ENCODE measurements at places on chromosomes 1 and 21.

DNA sequence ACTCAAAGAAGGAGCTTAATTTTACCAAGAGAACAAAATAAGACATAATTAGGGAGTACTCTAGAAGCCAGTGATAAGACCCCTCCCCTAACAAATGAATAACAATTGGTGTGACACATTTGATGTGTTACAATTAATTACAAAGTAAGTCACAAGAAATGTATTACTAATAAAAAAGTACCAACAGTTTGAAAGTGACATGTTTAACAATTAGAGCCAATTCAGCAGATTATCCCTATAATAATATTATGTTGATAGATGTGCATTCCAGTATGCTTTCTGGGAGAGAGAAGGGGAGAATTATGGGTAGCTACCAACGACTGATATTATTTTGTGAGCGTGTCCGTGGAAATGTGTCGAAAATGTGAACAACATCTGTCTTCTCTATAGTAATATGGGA lies 19.1 kb downstream of the CTSK start:
- no peak for DNase-seq

GRCh38 chr1:244118109-244118761 lies 67.2 kb downstream of the ZBTB18 start:
- no peak for DNase-seq

- DNase-seq = no peak
Measured at GRCh38 chr1:211589782-211590721, 11.1 kb upstream of the SLC30A1 start.

DNA sequence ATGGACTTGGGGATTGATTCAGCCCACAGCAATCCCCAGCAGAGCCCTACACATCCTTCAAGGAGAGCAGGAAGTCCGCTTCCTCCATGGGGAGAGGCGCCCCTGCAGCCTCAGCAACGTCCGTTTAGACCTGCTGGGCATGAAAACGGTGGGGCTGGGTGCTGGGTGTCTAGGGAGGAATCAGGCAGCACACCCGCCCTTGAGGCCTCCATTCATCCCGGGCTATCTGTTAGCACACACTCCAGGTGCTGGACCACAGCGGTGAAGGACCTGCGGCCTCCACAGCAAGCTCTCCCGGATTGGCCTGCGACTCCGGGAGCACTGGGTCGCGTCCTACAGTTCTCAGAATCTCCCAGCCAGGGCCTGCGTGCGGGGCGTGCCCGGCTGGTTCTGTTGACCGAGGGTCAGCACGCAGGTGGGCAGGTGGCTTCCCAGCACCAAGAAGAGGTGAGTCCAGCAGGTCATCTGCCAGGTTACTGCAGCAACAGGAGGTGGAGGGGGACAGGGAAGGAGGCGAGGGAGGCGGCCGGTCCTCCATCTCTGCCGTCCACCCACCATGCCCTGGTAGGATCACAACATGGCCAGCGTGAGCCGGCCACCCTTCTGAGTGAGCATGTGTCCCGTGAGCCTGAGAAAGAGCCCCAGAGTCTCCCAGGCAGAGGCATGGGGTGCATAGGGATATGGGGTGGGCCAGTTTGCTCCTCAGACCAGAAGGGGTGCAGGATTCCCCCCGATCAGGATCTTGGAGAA lies 96.6 kb downstream of the RIPK4 start:
- no peak for DNase-seq

DNA sequence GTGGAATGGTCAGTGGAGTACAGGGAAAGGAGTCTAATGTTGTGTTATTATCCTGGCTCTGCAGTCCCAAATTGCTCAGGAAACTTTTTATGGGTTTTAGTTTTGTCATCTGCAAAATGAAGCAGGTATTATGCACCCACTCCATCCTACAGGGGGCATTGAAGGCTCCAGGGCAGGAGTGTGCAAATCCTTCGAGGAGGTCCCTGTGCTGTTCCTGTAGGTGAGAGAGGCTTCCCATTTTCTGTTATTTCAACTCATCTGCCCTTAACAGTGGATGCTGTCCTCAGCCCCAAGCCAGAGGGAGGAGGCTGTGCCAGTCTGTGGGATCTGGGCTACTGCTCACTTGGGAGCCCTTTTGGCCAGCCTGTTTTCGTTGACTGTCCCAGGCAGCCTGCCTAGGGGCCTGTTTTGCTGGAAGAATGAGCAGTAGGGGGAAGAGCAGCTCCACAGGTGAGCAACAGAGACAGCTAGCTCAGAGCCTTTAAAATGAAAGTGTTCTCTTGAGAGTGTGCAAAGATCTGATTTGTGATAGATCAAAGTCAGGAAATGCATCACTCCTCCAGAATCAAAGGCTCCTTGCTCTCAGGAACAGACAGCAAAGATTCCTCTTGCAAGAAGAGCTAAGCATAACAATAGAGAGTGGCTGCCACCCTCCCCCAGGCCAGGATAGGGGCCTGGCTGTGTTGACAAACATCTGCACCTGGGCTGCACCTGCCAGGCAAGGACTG lies 317.6 kb upstream of the PROX1 start:
- no peak for DNase-seq

- DNase-seq = no peak
Measured at GRCh38 chr1:6971048-6971447, 185.8 kb downstream of the CAMTA1 start.

- DNase-seq = no peak
Measured at GRCh38 chr1:231072041-231072440, 32.0 kb upstream of the FAM89A start.

DNA sequence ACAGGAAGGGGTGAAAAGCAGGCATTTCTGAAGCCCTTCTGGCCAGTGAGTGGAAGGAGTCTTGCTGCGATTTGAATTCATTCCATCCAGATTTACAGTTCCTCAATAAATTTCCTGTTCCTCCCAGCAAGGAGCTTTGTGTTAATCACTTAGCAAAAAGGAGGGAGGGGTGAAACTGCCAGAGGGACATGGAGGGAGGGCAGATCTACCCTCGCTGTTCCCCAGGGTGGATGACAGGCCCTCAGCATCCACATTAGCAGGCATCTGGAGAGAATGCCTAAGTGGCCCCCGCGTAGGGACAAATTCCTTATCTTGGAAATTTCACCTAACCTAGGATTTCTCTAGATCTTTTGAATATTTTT lies 1.2 kb downstream of the ETV3 start:
- no peak for DNase-seq

DNA sequence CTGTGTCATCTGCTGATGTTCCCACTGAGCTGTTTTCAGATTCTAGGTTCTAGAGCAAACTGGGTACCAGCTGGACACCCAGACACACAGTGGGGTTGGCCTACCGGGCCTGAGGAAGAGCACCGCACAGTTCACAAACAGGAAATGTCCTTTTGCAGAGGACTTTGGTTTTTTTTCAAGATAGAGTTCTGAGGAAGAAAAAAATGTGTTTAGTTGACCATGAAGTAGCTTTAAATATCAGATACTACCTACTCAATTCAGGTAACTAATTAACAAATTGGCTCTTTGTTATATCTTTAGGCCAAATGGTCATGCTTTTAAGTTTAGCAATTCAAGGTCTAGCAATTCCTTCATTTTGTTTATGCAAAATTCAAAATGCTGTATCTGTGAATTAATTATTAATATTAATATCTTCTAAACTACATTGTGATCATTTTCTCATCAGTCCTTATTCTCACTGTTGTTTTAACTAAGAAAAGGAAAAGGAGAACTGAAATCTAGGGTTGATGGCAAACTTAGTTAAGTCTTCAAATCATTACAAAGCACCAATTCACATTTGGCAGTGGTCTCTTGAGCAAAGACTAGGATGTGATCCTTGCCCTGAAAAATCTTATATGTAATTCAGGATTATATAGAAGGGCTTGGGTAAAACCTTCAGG lies 17.2 kb upstream of the NCF2 start:
- no peak for DNase-seq

DNA sequence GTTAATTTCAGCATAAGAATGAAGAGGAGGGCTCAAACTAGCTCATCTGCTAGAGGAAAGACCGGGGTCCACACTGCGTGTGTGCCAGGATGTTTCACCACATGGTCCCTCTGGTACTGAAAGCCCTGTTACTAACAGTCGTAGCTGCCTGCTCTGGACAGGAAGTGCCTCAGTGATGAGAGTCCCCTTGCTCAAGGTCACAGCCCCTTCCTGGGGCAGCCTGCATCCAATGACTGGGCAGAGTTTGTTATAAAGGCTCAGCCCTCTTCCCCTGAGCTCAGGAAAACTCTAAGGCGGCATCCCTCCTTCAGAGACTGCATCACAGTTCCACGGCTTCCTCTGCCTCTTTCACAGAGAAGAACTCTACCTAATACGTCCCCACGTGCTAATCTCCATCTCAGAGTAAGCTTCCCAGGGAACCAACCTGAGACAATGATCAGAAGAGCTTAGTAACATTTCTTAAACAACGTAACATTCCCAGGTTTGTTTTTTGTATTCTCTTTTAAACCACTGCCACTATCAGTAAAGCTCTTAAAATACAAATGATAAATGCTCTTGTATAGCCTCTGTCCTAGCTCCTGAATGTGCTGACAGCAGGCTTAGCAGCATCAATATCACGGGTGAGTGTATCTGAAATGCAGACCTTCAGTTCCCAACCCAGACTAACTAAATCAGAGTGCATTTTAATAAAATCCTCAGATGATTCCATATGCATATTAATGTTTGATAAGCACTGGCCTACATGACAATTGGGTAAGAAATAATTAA lies 38.0 kb upstream of the ATP1A1 start:
- DNase-seq = no peak

DNA sequence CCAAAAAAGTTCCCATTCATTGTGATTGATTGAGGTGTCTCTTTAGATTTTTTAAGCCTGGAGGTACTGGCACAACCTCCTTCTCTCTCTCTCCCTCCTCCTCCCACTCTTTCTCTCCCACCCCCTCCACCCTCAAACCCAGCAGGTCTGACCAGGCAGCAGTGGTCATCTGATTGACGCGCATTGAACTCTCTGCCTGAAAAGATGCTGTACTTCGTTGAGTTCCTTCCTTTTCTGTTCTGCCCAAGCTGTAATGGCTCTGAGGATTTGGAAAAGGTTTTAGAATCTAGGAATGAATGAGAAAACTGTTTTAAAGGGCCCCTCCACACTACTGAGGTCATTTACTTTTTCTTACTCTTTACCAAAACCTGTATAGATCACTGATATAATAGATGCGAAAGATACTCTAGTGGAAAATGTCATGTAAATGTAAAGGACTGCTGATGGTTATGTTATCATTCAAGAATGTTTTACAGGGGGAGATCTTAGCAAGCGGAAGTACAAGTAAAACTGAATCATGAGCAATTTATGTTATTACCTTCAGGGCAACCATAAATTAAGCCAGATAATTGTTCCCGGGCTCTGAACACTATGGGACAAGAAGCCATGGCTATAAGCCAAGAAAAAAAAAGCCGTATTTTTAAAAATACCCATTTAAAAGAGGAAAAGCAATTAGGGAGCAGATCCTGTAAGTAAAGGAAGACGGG lies 25.2 kb upstream of the DYRK1A start:
- DNase-seq = no peak
